NCI-H1105 (cell line): ENCODE measurements at places on chromosomes 7 and 10.
A peak's percentile ranks its signal among the peaks of the same experiment; 100 is the strongest.

DNA sequence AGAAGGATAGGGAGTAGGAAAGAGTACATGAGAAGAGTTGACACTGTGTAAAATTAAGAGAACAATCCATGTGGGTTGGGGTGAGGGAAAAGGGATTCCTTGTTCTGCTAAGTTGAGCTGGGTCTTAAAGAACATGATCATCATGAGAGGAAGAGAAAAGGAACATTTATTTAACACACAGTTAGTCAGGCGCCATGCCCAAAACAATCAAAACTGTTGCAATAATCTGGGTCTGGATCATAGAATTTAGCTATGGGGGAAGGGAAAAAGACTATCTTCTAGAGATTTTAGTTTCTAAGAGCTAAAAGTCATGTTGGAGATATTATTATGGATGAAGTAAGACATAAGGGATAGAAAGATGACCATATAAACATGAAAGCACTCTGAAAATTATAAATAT is 178.9 kb downstream of the SEM1 start:
- DNase-seq: no peak

DNA sequence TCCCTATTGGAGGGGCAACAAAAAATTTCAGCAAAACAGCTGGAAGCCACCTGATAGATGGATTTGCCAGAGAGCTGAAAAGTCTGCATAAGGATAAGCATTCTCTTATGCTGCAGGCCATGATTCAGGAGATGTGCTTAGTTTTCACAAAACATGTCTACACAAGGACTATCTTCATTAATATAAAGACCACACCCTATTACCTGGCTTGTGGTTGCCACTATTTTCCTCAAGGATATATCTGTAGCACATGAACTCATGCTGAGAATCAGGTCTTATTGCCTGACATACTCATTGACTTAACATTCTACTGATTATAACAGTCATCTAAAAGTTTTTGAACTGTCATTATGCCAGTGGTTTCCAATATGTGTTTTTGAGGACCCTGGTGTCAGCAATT is 7.1 kb upstream of the COL17A1 start:
- no peak for DNase-seq

GRCh38 chr10:113390896-113391295 is 162.0 kb upstream of the HABP2 start:
- no peak for DNase-seq

- DNase-seq: peak; percentile 53
Measured at GRCh38 chr7:108415821-108416536, 40.3 kb downstream of the NRCAM start.

DNA sequence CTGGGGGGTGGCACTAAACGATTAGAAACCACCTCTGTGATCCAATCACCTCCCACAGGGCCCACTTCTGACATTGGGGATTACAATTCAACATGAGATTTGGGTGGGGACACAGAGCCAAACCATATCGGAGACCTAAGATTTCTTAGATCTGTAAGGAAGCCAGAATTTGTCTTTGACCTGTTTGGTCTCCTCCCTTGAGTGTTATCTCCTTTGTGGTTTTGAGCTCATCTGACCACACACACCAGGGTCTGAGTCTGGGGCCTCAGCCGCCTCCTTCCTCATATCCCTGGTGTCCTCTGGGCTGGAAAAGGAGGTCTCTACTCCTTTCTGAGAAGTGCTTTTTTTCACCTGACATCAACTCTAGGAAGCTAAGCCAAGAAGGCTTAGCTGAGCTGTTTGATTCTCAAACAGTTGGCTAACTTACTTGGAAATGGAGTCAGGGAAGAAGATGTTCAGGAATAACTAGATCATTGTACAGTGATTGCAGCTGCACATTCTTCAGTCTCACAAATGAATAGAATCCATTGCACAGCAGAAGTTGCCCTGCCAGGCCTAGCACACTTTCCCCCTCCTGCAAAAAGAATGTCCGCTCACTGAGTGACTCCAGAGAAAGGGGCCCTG is 167.4 kb downstream of the ARHGAP21 start:
- no peak for DNase-seq

- no peak for DNase-seq
Measured at GRCh38 chr7:140771826-140772225, 75.3 kb downstream of the NDUFB2 start.
